Fibroblast of villous mesenchyme (primary cell): ENCODE measurements at places on chromosomes 1 and 21. TPM values are rescaled to one million over a fixed set of nuclear protein-coding genes. Genes with fewer than 3 reads are reported as not detected.

INSRR gene
- total RNA-seq, result not detected in 2 replicates

ATP1A2 gene
- total RNA-seq, result not detected in 2 replicates

IL20 gene
- 0.32 and 0.86 TPM in 2 replicates for total RNA-seq

WDTC1 gene
- total RNA-seq, result 20.0 and 21.2 TPM in 2 replicates

- peak; percentile 89 for DNase-seq
Observed at GRCh38 chr1:154479764-154480421, 22.1 kb upstream of the TDRD10 start.

IL12RB2 gene
- total RNA-seq, result under 0.01 TPM in 1 of 2 replicates, not detected in the other

- peak; percentile 73 for DNase-seq
Observed at GRCh38 chr1:151534662-151535278, 5.3 kb upstream of the TUFT1 start.

DNA sequence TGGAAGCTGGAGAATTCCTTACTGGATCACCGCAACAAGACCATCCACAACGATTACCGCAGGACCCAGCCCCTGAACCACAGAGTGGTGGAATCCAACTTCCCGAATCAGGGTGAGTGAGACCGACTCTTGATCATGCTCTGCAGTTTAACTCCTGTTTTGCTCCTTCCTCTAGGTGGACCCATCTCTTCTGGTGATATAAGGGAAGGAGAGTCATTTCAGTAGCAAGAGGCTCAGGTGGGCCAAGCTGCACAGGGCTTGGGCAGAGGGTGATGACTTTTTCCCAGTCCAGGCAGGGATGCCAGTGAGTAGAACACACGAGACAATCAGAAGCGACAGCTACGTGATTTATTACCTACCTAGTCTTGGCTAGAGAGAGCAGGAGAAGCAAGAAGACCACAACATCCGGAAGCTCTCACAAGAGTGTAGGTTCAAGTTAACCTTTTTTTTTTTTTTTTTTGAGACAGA, 25.2 kb downstream of the CA6 start:
- no peak for DNase-seq

LRRC7 gene
- 0.32 and 0.43 TPM in 2 replicates for total RNA-seq

AIM2 gene
- 0.32 TPM in 1 of 2 replicates, not detected in the other for total RNA-seq

STUM gene
- under 0.01 TPM in 1 of 2 replicates, not detected in the other for total RNA-seq

PDC gene
- 0.43 TPM in 1 of 2 replicates, not detected in the other for total RNA-seq

F5 gene
- not detected in 2 replicates for total RNA-seq

AMIGO1 gene
- total RNA-seq, result 0.97 and 3.5 TPM in 2 replicates

DNA sequence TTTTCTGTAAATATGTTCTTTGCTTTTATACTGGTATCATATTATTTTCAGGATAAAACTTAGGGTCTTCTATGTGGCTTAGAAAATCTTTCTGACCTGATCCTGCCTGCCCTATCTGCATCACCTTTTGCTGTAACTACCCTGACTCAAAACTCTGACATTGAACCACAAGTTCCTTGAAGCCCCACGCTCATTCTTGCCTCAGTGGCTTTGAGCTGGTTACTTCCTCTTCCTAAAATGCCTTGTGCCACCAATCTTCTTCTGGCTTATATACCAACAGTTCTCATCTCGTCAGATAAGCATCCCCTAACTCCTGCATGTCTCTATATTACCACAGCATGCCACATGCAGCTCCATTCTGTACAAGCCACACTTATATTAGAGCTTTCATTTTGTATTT, 84.5 kb upstream of the LRRC7 start:
- DNase-seq, result no peak

DNA sequence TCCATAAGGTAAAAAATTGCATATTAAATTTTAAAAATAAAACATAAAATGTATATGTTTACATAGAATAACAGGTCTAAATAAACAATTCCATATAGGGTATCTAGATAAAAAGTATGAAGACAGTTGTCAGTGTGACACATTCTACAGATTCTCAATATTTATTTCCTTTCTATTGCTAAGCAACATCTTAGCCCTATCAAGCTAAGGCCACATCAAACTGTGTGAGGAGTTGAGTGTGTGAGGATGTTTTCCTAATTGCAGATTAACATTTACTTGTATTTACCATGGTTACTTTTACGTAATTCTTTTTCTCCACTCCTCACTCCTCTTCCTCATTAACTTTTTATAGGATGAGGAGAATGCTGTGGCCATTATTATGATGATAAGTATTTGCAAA, 41.9 kb upstream of the MCOLN3 start:
- DNase-seq, result no peak

YBX1 gene
- total RNA-seq, result 557 and 578 TPM in 2 replicates

DNA sequence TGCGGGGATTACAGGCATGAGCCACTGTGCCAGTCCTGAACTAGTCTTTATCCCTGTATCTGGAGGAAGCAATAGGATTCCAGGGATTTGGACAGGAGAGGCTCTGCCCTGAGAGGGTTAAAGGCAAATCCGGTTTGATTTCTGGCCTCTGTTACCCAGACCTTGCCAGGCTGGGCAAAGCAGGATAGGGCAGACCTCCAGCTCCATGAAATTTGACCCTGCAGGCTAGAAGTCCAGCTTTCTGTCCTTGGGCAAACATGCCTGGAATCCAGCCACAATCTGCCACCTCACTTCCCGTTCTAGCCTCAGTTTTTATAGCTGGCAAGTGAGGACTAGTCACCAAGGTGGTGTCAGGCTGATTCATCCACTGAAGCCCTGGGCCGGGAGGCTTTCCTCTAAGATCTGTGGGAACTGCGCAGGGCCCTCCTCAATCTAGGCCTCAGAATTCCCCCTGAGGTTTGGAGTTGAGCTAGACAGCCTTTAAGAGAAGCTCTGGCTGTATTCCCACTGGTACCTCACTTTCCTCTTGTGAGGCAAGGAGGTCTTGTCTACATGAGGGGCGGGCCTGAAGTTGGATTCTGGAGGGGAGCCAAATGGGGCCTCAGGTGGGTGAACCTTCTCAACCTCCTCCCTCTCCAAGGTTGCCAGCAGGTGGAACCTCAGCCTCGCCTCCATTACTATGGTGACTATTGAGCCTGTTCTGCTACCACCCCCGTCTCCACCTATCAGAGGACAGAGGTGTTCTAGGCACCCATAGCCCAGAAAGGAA, 7.0 kb upstream of the P3R3URF start:
- peak; percentile 87 for DNase-seq

DNA sequence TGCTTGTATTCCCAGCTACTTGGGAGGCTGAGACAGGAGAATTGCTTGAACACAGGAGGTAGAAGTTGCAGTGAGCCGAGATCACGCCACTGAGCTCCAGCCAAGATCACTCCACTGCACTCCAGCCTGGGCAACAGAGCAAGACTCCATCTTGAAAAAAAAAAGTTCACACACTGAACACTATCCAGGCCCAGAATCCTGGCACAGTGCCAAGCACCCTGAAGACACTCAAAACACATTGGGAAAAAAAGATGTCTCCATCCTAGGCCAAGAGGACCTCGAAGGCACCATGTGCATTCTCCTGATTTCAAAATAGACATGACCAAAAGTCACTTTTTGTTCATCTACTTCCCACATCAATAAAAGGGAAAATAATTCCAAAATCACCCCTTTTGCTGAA, 38.7 kb downstream of the SLC9A1 start:
- peak; percentile 56 for DNase-seq

L1TD1 gene
- under 0.01 TPM in 1 of 2 replicates, not detected in the other for total RNA-seq

DNA sequence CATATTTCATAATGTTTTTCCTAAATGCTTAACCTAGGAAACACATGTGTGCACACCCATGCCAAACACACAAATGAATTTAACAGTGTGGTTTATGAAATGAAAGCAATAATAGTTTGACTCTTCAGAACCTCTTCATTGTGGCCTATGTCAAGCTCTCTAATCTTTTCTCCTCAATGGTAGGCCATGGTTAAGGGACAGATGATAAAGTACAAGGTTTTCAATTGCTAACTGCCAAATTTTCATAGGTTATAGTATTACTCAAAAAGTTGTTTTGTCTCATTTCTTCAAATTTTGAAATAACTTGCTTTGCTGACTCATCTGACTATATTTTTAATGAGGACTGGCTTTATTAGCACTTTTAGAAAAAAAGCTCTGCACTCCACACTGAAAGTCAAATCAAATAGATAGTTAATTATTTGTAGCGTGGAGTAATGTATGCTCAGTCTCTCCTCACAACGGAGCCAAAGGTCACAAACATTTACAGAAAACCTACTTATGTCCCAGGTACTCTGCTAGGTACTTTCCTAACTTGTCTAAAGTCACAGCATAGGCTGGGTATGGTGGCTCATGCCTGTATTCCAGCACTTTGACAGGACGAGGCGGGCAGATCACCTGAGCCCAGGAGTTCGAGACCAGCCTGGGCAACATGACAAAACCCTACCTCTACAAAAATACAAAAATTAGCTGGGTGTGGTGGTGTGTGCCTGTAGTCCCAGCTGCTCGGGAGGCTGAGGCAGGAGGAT, 3.0 kb upstream of the ADCY10 start:
- DNase-seq, result no peak

GRCh38 chr1:117673405-117673804, 67.6 kb downstream of the TENT5C start:
- peak; percentile 81 for DNase-seq

OXCT2 gene
- 1.7 and 5.2 TPM in 2 replicates for total RNA-seq

TENT5C gene
- 4.3 and 6.1 TPM in 2 replicates for total RNA-seq

DNA sequence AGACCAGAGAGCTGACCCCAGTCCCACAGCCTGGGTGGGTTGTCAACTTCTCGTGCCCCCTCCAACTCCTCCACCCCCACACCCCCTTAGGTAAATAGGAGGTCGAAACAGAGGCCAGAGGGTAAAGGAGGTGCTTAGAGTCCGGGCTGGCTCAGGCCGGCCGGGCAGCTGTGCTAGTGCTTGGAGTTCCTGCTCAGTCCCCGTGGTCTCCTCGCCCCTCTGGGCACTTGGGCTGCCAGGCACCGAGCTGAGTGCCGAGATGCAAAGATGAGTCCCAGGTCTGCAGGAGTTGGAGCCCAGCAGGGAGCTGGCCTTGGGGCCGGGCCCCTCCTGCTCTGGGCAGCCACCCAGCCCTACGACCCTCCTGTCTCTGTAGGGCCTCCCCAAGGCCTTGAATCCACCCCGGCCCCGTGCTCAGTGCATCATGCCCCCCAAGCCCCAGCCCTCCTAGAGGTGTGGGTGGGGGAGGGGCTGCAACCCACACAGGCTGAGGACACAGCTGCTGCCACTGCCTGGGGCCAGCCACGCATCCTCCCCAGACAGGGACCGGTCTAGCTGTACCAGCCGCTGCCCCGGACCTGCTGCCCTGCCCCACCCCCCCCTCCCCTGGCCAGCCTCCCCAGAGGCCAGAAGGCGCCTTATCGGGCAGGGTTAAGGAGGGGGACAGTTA, 1.9 kb downstream of the SMIM1 start:
- no peak for DNase-seq

GRCh38 chr21:46205766-46206162, 21.5 kb upstream of the SPATC1L start:
- no peak for DNase-seq

DNA sequence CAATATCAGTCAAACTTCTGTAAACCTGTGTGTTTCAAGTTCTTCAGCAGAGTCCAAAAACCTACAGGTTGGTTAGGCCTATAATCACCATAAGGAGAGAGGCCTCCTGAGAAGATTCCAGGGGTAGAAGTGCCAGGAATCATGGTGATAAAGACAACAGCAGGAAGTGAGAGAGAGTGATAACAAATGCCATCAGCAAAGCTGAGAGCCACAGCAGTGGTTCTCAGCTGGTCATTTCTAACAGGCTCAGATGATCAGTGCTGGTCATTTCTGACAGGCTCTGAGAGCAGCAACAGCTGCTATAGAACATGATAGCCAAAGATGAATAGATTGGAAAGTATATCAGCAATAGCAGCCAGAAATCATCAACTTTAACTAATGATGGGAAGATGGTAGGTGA, 101.3 kb downstream of the TYW3 start:
- DNase-seq, result no peak

TTC22 gene
- not detected in 2 replicates for total RNA-seq

SMCP gene
- total RNA-seq, result not detected in 2 replicates

GRCh38 chr1:179151908-179152682, 70.2 kb downstream of the TOR3A start:
- DNase-seq, result no peak

KCNA3 gene
- under 0.01 and 0.64 TPM in 2 replicates for total RNA-seq

DNA sequence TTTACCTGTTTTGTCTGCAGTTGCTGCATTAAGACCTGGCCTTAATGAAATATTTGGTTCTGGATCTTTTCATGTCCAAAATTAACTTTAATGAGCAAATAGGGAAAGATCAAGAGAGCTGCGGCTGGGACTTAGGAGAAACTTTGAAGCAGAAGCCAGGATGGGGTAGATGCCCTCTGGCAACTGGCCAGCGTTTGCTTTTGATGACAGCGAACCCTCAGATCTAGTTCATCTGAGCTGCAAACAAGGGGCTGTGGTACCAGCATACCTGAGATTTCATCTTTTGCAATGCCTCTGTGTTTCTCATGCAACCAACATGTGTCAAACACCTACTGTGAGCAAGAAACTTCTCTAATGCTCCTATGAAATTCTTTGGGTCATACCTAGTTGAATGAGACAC, 13.0 kb upstream of the TEDDM1 start:
- no peak for DNase-seq

SLAMF9 gene
- not detected in 2 replicates for total RNA-seq

GRCh38 chr21:33640697-33641351, 717 bp downstream of the CRYZL1 start:
- peak; percentile 31 for DNase-seq

DNA sequence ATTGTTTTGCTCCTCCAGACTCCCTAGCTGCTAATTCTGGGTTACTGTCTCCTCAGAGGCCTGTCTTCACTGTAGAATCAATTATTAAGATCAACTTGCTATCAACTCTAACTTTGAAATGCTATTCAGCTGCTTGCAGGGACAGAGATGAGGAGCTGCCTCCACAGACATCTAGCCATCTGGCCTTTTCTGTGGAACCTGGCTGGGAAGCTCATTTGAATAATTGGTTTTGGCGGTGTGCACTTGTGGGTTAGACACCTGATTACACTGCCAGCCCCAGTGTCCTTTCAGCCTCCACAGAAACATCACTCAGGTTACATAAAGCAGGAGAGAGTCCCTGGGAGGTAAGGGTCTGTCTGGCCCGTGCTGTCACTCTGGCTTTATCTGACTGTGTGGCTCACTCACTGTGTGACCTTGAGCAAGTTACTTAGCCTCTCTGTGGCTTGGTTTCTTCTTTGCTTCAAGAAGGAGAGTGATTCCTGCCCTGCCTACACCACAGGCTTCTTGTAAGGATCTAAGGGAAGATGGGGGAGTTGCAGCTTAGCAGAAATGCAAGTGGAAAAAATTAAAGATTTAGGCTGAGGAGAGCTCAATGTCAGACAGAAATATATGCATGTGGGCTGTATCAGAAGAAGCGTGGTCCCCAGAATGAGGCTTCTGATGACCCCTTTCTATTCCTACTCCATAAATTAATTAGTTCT, 131.6 kb downstream of the BEND5 start:
- no peak for DNase-seq

HAPLN2 gene
- not detected in 2 replicates for total RNA-seq

GRCh38 chr1:85599076-85599491, 18.5 kb downstream of the CCN1 start:
- no peak for DNase-seq

GRCh38 chr1:235938709-235939479, 72.2 kb upstream of the LYST start:
- DNase-seq, result peak; percentile 37

NEGR1 gene
- total RNA-seq, result 7.1 and 13.8 TPM in 2 replicates

DNA sequence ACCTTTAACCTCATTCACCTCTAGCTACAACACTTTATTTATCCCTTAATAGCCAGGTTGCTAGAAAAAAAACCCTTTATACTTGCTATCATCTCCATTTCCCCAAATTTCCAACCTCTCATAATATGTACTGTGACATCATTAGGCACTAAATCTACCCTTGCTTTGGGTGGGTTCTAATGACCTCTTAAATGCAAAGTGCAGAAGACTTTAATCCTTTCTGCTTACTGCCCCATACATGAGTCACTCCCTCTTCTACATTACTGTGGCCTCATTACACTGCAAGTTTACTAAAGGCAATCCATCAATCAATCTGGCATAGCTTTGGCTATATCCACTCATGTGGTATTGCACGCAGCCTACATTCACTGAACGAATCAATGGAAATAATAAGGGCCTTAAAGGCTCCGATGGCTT, 353.3 kb downstream of the SMYD3 start:
- DNase-seq, result no peak
